ENCODE measurements at places on chromosomes 13 and 19.

- no peak for DNase-seq
Measured at GRCh38 chr19:42185277-42185676, 32.2 kb downstream of the DEDD2 start.

- DNase-seq = no peak
Measured at GRCh38 chr19:42269478-42270345, 660 bp downstream of the CIC start.

DNA sequence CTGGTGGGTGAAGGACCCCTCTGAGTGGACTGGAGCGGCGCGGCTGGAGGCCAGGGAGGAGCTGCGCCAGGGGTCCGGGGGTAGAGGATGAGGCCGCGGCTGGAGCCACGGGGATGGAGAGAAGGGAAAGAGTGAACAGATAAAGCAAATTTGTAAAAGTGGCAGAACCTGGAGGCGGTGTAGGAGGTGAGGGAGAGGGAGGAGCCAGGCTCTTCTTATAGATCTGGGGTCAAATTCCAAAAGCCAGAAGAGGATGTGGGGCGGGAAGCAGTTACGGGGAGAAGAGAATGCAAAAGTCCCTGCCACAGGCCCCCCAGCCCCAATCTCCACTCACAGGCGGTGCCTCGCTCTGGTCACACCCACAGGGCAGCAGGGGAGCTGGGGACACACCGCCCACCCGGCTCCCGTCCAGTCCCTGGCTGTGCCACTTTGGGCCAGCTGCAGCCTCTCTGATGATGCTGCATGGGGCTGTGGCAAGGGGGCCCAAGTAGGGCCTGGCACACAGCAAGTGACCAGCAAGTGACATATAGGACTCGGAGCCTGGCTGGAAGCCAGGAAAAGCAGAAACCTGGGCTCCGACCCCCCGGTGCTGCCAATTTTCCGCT, 11.1 kb downstream of the LRRC4B start:
- no peak for DNase-seq

GRCh38 chr13:33968520-33969507, 150.9 kb downstream of the RFC3 start:
- no peak for DNase-seq

DNA sequence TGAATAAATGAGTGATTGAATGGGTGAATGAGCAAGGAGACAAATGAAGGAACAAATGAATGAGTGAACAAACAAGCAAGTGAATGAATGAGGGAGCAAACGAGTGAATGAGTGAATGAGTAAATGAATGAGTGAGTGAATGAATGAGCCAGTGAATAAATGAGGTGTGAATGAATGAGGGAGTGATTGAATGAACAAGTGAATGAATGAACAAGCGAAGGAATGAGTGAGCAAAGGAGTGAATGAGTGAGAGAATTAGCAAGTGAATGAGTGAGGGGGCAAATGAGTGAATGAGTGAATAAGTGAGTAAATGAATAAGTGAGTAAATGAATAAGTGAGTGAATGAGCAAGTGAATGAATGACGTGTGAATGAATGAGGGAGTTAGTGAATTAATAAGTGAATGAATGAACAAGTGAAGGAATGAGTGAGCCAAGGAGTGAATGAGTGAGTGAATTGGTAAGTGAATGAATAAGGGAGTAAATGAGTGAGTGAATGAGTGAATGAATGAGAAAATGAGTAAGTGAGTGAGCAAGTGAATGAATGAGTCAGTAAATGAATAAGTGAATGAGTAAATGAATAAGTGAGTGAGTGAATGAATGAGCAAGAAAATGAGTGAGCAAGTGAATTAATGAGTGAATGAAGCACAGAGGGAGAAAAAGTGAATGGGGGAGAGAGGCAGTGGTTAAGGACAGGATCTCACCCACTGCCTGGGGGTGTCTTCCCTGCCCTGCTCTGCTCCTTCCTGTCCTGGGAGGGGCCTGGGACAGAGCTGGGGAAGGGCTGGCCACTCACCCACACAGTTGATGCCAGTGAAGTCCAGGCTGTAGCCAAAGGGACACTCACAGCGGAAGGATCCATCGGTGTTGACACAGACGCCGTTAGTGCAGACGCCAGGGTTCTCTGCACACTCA, 36.4 kb downstream of the CCL25 start:
- no peak for DNase-seq

DNA sequence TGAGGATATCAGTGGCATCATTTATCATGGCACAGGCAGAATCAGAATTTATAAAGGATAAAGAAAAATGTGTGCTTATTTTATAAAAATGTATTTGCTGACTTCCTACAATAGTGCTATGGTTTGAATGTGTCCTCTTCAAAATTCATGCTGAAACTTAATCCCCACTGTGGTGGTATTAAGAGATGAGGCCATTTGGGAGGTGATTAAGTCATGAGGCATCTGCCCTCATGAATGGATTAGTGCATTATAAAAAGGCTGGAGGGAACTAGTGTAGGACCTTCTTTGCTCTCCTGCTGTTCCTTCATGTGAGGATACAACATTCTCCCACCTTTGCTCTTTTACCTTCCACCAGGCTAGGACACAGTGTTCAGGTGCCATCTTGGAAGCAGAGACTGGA, 212.8 kb downstream of the RFC3 start:
- no peak for DNase-seq

DNA sequence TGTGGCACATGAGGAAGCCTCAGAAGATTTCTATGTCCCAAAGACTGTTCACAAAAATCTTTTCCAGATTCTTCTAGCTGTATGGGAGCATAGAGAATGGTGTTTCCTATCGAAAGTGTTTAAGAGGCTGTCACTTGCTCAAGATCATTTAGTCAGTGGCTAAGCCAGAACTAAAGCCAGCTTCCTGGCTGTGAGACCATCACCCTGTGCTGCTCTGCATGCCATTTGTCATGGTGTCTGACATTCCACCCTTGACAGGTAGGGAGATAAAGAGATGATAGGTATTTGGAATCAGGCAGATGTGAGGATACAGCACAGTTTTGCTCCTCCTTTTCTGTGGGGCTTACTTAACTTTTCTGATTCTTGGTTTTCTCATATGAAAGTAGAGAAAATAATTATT, 177.3 kb downstream of the DNAJC15 start:
- DNase-seq = no peak

DNA sequence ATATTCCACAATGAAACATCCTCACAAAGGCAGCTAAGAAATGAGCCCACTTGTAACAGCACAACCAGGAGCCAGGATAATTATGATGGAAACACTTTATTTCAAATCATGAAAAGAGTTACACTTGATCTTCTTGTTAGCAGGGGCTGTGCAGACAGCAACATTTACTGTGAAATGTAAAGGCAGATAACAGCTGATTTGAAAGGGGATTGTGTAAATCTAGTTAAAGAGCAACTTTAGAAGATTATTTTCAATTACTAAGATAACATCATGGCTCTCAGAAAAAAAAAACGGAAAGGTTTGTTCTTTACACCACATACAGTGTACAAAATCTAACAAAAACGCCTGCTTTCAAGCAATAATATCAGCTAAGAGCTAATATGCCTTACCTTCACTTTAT, 22.4 kb downstream of the ENOX1 start:
- DNase-seq = no peak

DNA sequence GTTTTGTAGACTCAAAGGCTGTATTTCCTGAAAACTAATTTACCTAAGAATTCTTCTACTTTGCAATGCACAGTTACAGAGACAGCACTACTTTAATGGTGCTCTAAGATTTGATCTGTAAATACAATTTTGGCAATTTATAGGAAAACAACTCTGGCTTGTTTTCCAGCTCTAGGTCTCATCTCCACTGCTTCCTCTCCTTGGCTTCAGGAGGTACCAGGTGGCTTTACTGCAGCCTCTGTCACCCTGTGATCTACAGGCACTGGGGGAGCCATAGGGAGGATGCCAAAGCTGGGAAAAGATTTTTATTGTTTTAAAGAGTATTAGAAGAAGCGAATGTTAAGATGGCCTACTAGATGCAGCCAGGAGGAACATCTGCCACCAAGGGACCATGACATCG, 1563.6 kb downstream of the OLFM4 start:
- no peak for DNase-seq

GRCh38 chr19:54535601-54536000, 33.0 kb downstream of the LAIR2 start:
- DNase-seq = no peak

Measured in stimulated activated naive CD4-positive, alpha-beta T cell (primary cell).